SJSA1 (cell line): ENCODE measurements at places on chromosomes 1 and 21. TPM values are rescaled to one million over a fixed set of nuclear protein-coding genes. Genes with fewer than 3 reads are reported as not detected.

SLAMF1 gene
- total RNA-seq, result not detected in 2 replicates

GRCh38 chr1:167474191-167474641 lies 44.1 kb downstream of the CD247 start:
- DNase-seq, result no peak
- no peaks in the 10 kb centered on the region for H3K4me1 ChIP-seq
- H3K27me3 ChIP-seq, result 0 out of 2 replicates have a peak, but pooled peaks cover 4% of the 10 kb centered on the region
- no peak overlapping the region for H3K4me3 ChIP-seq
- no peak overlapping the region for H3K27ac ChIP-seq

GRCh38 chr21:19343711-19344110 lies 940.1 kb upstream of the TMPRSS15 start:
- H3K27ac ChIP-seq, result no peak overlapping the region
- no peak overlapping the region for H3K4me3 ChIP-seq
- no peak for DNase-seq
- H3K27me3 ChIP-seq, result no peaks in the 10 kb centered on the region
- H3K36me3 ChIP-seq, result no peaks in the 10 kb centered on the region

GRCh38 chr1:75937034-75937433 lies 4.8 kb upstream of the ASB17 start:
- H3K27ac ChIP-seq, result no peak overlapping the region
- no peaks in the 10 kb centered on the region for H3K4me1 ChIP-seq
